Heart right ventricle (tissue), 16 donors: ENCODE measurements at places on chromosomes 2 and 18. TPM values are rescaled to one million over a fixed set of nuclear protein-coding genes. Genes with fewer than 3 reads are reported as not detected.

GRCh38 chr2:51720826-51721225, 688.9 kb upstream of the NRXN1 start:
- no peaks in the 10 kb centered on the region for H3K4me1 ChIP-seq
- H3K4me3 ChIP-seq = no peak overlapping the region
- H3K27me3 ChIP-seq = no peaks in the 10 kb centered on the region
- no peak overlapping the region for H3K27ac ChIP-seq
- DNase-seq = no peak

DNA sequence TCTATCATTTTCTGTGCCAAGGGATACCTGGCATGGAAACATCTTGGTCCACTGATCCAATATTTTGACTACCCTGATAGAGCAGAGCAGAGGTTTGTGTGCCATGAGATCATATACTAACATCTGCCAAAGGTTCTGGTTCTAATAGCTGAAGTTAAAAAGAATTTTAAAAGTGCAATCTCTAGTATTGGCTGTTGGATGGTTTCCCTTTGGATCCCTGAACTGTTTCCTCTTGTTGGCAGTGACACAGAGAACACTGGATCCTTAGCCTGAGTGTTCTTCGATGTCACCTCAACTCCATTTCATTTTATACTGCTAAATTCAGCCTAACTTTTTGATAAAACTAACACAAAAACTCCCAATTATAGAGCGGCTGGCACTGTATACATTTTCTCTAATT, 169.3 kb upstream of the FBXO11 start:
- no peak overlapping the region for H3K4me3 ChIP-seq
- no peak overlapping the region for H3K27ac ChIP-seq
- H3K4me1 ChIP-seq = no peaks in the 10 kb centered on the region
- H3K36me3 ChIP-seq = no peaks in the 10 kb centered on the region

DNA sequence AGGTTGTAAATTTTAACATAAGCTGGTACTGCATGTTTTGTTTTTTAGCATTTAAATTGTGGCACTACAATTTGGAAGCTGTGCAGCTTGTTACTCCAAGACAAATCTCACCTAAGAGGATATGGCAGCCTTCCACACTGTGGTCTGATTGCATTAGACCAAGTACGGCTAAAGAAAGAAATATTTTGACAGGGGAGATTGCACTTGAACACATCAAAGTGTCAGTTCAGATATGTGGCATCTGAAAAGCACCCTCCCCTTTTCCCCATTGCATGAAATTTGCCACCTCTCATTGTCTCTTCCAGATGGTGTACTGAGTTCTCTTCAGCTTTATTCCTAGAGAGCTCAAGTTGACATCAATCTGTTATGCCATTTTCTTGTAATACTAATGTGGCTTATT, 295.9 kb downstream of the ERBB4 start:
- H3K4me3 ChIP-seq = no peak overlapping the region
- H3K27me3 ChIP-seq = no peaks in the 10 kb centered on the region
- no peaks in the 10 kb centered on the region for H3K36me3 ChIP-seq
- DNase-seq = no peak
- no peak overlapping the region for H3K27ac ChIP-seq
- H3K4me1 ChIP-seq = no peaks in the 10 kb centered on the region

DNA sequence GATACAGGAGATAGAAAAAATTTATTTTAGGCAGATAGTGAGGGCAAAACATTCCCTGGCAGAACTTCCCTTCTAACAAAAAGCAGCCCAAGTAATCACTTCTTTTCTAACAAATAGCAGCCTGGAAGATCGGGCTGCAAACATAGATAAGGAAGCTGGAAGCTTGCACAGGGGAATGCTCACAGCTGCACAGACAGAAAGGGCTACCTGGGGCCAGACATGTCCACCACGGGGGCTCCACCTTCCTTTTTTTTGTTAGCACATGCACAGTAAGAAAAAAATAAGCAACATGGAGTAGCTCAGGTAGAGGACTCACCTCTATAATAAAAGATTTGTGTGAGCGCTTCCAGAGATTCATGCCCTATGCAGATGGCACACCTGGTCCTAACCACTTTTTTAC, 420.5 kb downstream of the PTH2R start:
- no peaks in the 10 kb centered on the region for H3K4me1 ChIP-seq
- no peak overlapping the region for H3K4me3 ChIP-seq
- no peak overlapping the region for H3K27ac ChIP-seq
- DNase-seq = no peak
- no peaks in the 10 kb centered on the region for H3K36me3 ChIP-seq

DNA sequence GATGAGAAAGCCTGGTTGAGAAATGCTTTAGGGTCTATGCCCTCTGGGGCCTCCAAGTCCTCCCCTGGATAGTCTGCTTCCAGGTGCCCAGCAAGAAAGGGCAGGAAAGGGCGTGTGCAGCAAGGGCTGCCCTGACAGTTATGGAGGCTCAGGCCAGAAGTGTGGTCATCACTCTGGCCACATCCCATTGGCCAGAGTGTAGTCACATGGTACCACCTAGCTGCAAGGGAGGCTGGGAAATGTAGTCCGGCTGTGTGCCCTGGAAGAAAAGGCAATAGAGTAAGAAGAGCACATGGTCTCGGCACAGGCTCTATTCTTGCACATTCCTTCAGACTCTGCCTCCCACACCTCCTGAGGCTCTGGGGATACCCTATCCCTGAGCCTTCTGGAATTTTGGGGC, 35.7 kb downstream of the ODC1 start:
- H3K4me1 ChIP-seq = peaks cover 39% of the 10 kb centered on the region
- no peak overlapping the region for H3K27ac ChIP-seq
- H3K4me3 ChIP-seq = no peak overlapping the region
- H3K36me3 ChIP-seq = no peaks in the 10 kb centered on the region
- no peaks in the 10 kb centered on the region for H3K27me3 ChIP-seq

DNA sequence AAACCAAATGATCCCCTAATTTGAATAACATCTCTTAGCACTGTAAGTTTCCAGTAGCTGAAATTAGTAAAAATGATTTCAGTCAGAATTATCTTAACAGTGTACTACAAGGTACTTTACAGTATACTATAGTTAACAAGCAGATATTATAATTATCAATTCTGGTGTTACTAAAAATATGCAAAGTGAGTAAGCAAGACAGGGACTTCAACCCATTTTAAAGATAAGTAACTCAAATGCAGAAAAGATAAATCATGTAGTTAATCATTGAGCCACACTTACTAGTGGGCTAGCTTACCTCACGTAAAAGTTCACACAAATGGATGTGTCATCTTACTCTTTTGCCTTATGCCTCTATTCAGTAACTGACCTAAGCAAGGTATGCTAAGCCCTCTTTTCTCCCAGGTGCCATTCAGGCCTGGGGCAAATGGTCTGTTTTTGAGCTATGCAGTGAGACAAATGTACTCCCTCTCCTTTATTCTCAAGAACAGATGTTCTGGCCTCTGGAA, 101.0 kb downstream of the NBAS start:
- no peak overlapping the region for H3K27ac ChIP-seq
- no peak for DNase-seq
- no peaks in the 10 kb centered on the region for H3K4me1 ChIP-seq

DNA sequence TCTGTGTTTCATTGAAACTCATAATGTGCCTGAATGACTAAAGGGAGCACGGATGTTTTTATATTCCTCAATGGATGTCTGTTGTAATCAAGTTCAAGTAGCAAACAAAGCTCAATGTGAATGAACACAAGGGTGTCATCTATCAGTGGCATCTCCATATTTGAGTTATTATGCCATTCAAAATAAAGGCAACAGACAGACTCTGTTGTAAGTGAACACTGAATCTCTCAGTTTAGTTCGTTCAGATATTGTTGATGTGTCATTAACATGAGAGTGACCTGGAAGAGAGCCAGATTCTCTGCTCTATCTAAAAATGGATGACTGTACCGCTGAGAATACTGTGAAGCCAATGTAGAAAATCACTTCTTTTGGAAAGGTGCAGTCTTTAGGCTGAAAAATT, 118.7 kb downstream of the NUP35 start:
- H3K4me3 ChIP-seq = no peak overlapping the region
- no peaks in the 10 kb centered on the region for H3K36me3 ChIP-seq
- DNase-seq = no peak

Gene DPYSL5
- not detected for total RNA-seq

Gene IMP4
- 70.6 TPM for total RNA-seq
